ENCODE measurements at places on chromosomes 2 and 18. TPM values are rescaled to one million over a fixed set of nuclear protein-coding genes. Genes with fewer than 3 reads are reported as not detected.

GRCh38 chr2:121665504-121665903 is 16.2 kb upstream of the CLASP1 start:
- no peak for DNase-seq

DNA sequence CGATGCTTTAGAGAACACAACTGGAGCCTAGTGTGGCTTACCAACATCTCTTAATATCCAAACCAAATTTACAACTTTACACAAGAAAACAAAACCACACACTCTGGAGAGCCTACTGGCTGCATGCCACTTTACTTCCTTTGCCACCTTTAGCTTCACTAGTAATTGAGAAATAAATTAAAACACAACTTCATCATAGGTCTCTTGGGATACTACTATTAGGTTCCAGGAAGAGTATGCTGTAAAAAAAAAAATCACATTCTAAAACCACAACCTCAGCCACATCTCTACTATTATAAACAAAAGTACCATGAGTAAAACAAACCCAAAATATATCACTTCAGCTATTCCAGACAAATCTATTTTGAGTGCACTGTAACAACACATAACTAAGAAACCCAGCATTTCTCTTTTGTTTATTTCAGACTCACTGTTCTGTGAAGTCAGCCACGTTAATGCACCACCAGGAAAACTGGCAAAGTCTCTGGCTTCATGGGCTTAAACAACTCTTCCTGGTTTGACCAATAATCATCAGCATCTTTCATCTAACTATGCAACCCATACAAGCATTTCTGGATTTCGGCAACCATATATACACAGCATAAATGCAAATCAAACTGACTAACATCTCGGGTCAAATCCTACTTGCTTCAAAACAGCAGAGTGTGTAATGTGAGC is 59.1 kb downstream of the REV1 start:
- DNase-seq = no peak

- DNase-seq = no peak
These were observed 137.0 kb upstream of the FANCL start for GRCh38 chr2:58378152-58378551.

- DNase-seq = no peak
These were observed 304.8 kb upstream of the CCDC68 start for GRCh38 chr18:55264108-55264507.

DNA sequence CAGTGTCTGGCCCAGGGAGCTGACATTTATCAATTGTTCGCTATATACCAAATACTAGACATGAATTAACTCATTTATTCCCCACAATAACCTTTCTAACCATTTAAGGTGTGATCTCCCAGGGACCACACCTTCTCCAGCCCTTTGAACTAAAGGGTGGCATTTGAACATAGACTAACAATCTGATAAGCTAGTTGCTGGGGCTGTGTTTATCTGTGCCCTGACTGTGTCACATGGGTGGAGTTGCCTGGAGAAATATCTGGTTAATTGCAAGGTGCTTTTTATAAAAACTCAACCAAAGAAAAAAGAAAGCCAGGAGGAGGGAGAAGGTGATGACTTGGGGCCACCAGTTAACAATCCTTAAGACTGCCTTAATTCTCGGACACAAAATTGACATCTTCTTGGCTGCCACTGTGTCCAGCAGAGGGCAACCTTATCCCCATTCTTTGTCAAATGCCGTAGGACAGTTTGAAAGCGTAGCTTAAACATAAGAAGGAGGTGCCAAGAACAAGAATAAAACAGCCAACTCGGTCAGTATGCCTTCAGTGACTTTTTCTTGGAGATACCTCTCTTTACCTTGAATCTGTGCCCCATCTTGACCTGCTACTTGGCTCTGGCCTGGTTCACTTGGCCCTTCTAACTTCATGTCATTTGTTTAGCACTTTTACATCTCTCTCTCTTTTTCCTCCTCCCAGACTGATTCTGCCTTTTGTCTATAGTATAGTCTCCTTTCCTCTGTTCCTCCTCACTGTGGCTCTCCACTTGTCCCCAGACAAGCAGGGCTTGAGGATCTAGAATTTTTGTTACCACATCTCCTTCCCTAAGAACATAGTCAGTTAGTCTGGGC is 183.4 kb downstream of the MYO3B start:
- DNase-seq = no peak

- DNase-seq = no peak
These were observed 135.7 kb upstream of the CTDP1 start for GRCh38 chr18:79543861-79544385.

Gene MAP2
- total RNA-seq = 11.5 TPM

Gene MBD1
- total RNA-seq = 71.1 TPM

Gene COBLL1
- total RNA-seq = 92.8 TPM

Gene FEV
- total RNA-seq = not detected

- DNase-seq = no peak
These were observed 48.9 kb upstream of the NABP1 start for GRCh38 chr2:191629001-191629453.

Gene CAPN14
- total RNA-seq = 0.16 TPM

DNA sequence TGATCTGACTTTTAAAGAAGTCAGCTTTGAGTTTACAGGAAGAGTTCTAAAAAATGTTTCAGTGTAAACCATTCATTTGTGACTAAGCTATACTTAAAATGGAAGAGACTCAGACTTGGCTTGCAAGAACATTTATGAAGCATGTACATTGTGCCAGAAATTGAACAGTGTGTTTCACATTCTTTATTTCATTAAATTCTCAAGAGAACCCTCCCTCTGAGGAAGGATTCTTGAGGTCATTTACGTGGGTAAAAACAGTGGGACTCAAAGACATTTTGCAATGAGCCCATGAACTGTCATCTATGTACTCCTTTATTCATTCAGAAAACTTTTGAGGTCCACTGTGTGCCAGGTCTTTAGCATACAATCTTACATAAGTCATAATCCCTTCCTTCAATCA is 143.6 kb upstream of the ZNF521 start:
- no peak for DNase-seq

DNA sequence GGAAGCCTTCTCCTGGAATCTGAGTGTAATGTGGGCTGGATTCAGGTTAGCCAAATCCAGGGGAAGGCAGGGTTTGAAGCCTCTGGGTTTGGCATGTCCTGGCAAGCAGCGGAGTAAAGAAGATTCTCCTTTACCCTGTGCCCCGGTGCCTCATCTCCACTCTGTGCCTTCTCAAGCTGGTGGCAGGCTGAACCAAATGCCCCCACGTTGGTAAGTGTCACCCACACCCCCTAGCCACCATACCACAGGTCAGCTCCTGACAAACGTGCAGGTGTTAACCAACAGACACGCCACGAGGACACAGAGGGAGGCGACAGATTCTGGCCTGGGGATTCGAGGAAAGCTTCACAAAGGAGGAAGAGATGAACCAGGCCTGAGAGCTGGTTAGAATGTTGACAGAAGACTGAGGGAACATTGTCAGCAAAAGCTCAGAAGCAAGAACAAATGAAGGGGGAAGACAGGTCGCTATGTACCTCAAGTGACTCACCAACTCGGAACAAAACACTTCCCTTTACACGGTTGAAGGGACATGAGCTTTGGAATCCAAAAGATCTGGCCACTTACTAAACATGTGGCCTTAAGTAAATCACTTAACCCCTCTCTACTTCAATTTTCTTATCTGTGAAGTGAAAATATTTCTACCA is 85.2 kb upstream of the LCLAT1 start:
- no peak for DNase-seq

GRCh38 chr2:133591164-133591563 is 22.9 kb upstream of the NCKAP5 start:
- no peak for DNase-seq

Gene ARHGEF33
- 1.9 TPM for total RNA-seq

GRCh38 chr2:184558713-184559464 is 39.4 kb upstream of the ZNF804A start:
- DNase-seq = no peak

DNA sequence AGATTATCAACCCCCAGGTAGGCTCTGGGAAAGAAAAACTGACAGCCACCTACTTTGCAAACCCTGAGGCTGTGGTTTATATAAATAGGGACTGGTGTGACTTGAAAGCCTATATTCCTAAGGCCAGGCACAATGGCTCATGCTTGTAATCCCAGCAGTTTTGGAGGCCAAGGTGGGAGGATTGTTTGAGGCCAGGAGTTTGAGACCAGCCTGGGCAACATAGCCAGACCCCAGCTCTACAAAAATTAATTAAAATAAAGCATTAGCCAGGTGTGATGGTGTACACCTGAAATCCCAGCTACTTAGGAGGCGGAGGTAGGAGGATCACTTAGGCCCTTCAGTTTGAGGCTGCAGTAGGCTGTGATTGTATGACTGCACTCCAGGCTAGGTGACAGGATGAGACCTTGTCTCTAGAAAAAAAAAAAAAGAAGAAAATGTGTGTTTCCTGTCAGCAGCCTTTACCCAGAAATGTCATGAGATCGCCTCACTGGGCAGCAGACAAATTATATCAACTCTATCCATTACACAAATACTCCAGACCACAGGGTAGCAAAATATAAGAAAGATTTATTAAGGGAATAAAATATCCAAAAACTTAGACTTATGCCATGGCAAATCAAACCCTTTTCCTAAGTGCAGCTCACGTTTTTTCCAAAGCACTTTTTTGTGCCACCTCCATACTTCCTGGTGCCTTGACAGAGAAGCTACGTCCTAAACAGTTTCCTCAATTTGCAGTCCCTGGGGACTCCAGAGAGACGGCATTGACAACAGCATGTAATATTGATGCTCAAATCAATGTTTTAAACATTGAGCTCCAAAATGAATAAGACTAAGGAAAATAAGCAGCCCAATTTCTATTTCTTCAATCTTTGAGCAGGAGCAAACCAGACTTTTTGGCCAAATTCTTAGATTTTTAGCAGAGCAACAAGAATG is 190.8 kb upstream of the NDUFV2 start:
- no peak for DNase-seq

Gene KCNG3
- 0.33 TPM for total RNA-seq

GRCh38 chr2:102239344-102239743 is 52.5 kb downstream of the IL1RL2 start:
- DNase-seq = no peak

DNA sequence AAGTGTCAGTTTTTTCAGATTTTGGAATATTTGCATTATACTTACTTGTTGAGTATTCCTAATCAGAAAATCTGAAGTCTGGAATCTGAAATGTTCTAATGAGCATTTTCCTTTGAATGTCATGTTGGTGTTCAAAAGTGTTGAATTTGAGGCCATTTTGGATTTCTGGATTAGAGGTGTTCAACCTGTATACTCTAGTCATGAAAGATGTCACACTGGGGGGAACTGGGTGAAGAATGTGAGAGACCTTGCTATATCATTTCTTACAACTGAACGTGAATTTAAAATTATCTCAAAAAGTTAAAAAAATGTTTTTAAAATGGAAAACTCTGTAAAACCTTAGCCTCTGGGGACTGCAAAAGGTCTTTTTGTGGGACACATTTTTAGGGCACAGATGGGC is 384.5 kb downstream of the NBAS start:
- no peak for DNase-seq

Gene REG3G
- total RNA-seq = not detected

GRCh38 chr18:75231053-75231406 is 20.4 kb downstream of the TSHZ1 start:
- no peak for DNase-seq

Gene TMEM178A
- 3.6 TPM for total RNA-seq

Gene CAPN13
- total RNA-seq = 44.6 TPM

DNA sequence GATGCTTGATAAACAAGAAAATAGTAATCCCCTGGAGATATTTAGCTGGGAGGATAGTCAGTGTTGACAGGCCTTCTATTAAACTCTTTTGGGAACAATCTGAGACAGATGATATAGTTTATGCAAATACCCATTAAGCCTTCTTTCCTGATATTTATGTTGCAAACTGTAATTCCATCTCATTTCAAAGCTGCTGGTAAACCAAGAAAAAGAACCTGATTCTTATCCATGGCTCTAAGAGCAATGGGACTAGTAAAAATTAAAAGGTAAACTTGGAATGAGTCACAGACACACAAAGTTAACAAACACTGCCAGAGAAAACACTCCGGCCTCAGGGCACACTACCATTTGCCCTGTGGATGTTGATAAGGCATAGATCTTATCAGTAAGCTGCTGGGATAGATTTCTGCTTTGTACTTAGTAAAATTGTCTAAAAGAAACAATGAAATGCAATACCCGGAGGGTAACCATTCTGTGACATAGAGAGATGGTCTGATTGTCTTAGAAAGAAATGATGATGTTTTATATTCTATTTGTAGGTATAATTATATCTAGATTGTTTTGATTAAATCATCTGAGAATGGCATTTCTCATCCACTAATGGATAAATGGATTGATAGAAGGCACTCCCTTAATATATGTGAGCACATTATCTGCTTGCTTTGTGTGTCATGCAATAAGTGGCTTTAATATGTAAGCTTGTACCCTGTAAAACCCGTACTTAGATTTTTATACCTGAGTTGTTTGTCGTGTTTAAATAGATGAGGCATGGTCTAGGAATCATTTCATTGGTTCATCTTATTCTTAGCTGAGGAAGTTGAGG is 13.2 kb downstream of the GALR1 start:
- no peak for DNase-seq

Gene SNTG2
- total RNA-seq = 6.0 TPM

Gene C18orf32
- 25.8 TPM for total RNA-seq

DNA sequence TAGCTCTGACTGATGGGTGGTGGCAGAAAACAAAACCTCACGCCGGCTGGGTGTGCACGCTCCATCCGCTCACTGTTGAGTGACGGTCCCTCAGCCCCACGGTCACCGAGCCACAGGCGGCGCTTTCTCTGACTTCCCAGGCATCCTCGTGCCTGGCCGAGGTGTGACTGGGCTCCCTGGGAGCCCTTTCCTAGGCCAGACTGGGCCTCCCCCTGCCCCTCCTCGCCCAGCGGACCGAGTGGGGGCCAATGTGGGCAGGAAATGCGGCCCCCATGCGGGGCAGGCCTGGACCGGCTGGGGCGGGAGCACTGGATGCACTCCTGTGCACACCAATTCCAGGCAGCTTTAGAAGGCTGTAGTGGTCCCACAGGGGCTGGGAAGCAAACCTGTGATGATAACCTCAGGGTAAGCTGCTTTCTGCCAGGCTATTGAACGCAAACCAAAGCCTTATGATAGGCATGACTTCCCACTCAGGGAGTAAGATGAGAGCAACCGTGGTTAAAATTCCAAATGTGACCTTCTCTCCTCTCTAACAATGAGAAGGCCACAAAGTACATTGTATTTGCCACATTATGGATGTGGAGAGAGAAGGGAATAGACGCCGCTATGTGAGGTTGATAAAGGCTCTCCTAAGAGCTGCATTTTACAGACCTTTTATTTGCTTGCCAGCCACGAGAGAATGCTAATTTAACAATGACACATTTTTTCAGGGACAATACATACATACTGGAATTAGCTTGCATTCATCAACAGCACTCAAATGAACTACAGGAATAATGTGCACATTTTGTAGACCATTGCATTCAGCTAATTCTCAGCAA is 83.9 kb upstream of the PGAP1 start:
- no peak for DNase-seq

Gene C2orf78
- not detected for total RNA-seq
